ENCODE measurements at places on chromosomes 16 and 17. TPM values are rescaled to one million over a fixed set of nuclear protein-coding genes. Genes with fewer than 3 reads are reported as not detected.

The SNX11 gene
- 19.5 TPM for total RNA-seq

The GUCY2D gene
- total RNA-seq, result not detected

The TMIGD1 gene
- total RNA-seq, result not detected

The CLDN6 gene
- total RNA-seq, result not detected

The CIBAR2 gene
- total RNA-seq, result not detected

The LYZL6 gene
- total RNA-seq, result not detected

The CD300LB gene
- not detected for total RNA-seq

The USH1G gene
- total RNA-seq, result not detected

The MMP2 gene
- not detected for total RNA-seq

The ESRP2 gene
- total RNA-seq, result 0.22 TPM

The PHOSPHO1 gene
- not detected for total RNA-seq

The RNF43 gene
- 1.2 TPM for total RNA-seq

The CTCF gene
- 67.5 TPM for total RNA-seq

The ZNF624 gene
- 10.8 TPM for total RNA-seq

The KRTAP3-2 gene
- total RNA-seq, result not detected

The RAB34 gene
- 5.7 TPM for total RNA-seq

The KRTAP1-1 gene
- not detected for total RNA-seq

The TMEM98 gene
- total RNA-seq, result not detected

The GCSH gene
- 11.9 TPM for total RNA-seq

The SMIM36 gene
- total RNA-seq, result not detected

The SLC5A11 gene
- 0.22 TPM for total RNA-seq

The ZNF594 gene
- total RNA-seq, result 32.4 TPM

The PDILT gene
- total RNA-seq, result not detected

The LPCAT2 gene
- total RNA-seq, result not detected

The PRAC2 gene
- total RNA-seq, result not detected

The HOXB1 gene
- total RNA-seq, result not detected

The SLC38A8 gene
- not detected for total RNA-seq

The TM4SF5 gene
- total RNA-seq, result not detected

The NOD2 gene
- total RNA-seq, result 0.49 TPM

The WFIKKN2 gene
- total RNA-seq, result not detected

The NEUROD2 gene
- not detected for total RNA-seq

The TBC1D3G gene
- not detected for total RNA-seq

The CENPX gene
- 33.6 TPM for total RNA-seq

The RPL13 gene
- total RNA-seq, result 5,034 TPM

The KRT12 gene
- not detected for total RNA-seq

The ABCA9 gene
- 0.08 TPM for total RNA-seq

The ZNF597 gene
- total RNA-seq, result 5.7 TPM

The AIPL1 gene
- not detected for total RNA-seq

The ADAMTS18 gene
- total RNA-seq, result not detected

The KCNAB3 gene
- total RNA-seq, result 16.1 TPM

The NAGS gene
- total RNA-seq, result 0.19 TPM

The GHDC gene
- 25.8 TPM for total RNA-seq

The PTX4 gene
- not detected for total RNA-seq

The CCNF gene
- 2.4 TPM for total RNA-seq

The PERCC1 gene
- total RNA-seq, result 2.3 TPM

The ORMDL3 gene
- 192 TPM for total RNA-seq

The ZPBP2 gene
- total RNA-seq, result 0.49 TPM

The SLC12A3 gene
- total RNA-seq, result not detected

The TMEM238L gene
- total RNA-seq, result not detected

The CORO6 gene
- 1.6 TPM for total RNA-seq

The GJC1 gene
- not detected for total RNA-seq
